Putamen (tissue), 1 donor: ENCODE measurements at places on chromosomes 3 and 15.

DNA sequence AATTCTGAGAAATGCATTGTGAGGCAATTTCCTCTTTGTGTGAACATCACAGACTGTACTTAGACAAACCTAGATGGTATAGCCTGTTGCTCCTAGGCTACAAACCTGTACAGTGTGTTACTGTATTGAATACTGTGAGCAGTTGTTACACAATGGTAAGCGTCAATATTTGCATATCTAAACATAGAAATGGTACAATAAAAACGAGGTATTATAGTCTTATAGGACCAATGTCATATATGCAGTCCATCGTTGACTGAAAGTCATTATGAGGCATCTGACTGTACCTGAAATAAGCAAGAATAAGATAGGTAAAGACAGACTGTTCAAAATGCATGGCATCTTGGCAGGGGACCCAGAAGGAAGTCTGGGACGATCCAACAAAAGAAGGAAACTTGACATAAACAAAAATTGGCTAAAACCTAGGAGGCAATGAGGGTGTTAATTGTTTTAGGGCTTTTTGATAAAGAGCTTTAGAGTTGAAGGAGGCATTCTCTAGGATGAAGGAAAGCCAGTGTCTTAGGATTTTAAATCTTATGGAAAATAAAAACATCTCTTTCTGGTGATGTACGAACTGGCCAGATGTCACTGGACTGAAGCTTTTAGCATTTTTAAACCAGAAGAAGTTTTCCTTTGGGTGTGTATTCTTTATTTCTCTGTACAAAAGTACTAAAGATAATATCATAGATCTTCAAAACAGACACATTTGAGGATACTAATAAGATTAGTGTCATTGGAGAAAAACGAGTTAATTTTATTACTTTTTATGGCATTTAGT is 9.2 kb upstream of the SPRED1 start:
- DNase-seq: no peak

DNA sequence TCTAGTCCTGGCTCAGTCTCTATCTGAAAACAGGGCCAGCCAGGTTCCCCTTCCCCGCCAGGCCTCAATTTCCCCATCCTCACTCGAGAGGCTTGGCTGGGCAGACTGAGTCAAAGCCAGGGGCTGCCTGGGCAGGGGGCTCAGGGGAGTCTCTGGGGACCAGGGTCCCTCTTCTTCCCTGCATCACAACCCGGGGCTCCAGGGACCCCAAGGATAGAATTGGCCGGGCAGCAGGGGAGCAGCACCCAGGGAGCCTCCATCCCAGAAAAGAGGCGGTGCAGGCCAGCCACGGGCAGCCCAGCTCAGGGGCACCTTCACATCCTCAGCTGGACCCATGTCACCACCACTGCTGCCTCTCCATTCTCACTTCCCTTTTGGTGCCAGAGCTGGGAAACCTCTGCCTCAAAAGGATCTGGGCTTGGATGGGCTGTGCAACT is 13.3 kb upstream of the PLXND1 start:
- DNase-seq: no peak

DNA sequence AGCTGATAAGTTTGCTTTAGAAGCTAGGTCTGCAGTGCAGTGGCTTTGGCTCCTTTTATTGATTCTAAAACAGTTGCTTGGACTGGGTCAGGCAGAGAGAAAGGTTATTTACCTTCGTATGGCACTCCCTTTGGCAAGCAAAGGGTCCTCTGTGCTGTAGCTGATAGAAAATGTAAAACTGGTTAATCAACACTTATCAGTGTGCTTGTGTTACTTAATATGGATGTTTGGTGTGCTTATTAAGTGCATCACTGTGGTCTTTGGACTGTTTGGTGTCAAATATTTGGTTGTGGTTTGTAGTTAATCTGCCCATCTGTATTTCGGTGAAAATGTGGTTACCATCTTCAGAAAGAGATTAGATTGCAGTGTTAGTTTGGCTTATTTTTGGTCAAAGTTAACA is 16.0 kb downstream of the UBE2E2 start:
- DNase-seq: no peak

- DNase-seq: no peak
These were observed 169.1 kb upstream of the ZPLD1 start for GRCh38 chr3:102265720-102266119.

DNA sequence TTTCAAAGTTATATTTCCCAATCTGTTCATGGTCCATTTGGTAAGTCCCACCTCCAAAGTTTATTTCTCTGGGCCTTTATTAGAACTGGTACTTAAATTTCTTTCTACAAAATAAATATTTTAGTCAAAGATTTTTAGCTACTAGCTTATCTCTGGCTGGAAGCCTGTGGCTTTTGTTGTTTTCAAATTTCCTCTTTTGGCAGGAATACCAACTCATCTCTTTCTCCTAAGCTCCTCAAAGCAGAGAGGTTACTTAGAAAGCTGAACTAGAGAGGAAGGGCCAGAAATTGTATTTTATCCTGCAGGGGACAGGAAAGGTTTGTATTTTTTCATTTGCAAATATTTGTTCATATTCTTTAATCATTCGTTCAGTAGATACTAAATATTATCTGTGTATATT is 227.8 kb downstream of the TBL1XR1 start:
- no peak for DNase-seq

GRCh38 chr15:52163321-52164190 is 27.6 kb downstream of the GNB5 start:
- no peak for DNase-seq

DNA sequence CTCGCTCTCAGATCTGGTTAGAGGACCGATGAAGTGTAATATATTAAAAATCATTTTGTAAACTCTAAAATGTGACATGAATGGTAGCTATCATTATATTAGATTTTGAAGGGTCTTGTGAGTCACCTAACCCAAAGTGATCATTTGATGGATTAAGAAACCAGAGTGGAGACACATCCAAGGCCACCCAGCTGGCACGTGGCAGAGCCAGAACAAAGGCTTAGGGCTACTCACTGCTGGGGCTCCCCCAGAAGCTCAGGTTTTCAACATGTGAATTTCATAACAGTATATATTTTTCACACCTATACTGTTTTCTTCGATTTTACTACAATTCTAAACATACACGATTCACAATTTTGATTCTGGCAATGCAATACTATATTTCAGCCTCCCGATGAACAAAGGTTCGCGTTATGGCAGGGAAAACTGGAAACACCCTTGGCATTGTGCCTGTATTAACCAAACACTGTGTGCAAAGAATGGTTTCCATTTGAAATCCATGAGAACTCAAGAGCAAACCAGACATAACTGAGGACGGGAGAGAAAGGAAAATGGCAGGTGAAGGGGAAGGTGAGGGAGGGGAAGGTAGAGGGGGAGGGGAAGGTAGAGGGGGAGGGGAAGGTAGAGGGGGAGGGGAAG is 88.9 kb downstream of the ADAMTS17 start:
- DNase-seq: no peak

GRCh38 chr3:72550582-72551262 is 297.5 kb downstream of the SHQ1 start:
- DNase-seq: no peak

GRCh38 chr3:167626490-167626889 is 27.3 kb downstream of the WDR49 start:
- no peak for DNase-seq

DNA sequence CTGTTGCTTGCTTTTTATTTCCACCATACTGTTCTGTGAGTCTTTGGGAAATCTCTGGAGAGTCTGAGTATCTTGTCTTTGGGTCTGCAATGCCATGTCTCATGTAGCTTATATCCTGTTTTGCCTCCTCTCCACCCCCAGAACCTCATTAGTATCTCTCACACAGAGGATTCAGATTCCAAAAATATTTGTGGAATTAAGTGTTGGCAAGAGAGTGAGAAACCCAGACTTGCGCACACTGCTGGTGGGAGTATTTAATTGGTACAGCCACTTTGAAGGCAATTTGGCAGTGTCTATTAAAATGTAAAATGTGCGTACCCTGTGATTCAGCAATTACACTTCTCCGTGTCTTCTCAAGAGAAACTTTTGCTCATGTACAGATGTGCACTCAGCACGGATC is 68.6 kb downstream of the ZNF621 start:
- no peak for DNase-seq

- no peak for DNase-seq
These were observed 53.4 kb downstream of the FEM1B start for GRCh38 chr15:68330901-68331300.

- DNase-seq: no peak
These were observed at the start of gene BNC1 for GRCh38 chr15:83284559-83285283. Gene BNC1, minus strand, starts transcription at chr15:83284664. Its CDS starts 36 bp downstream, at chr15:83284628.

DNA sequence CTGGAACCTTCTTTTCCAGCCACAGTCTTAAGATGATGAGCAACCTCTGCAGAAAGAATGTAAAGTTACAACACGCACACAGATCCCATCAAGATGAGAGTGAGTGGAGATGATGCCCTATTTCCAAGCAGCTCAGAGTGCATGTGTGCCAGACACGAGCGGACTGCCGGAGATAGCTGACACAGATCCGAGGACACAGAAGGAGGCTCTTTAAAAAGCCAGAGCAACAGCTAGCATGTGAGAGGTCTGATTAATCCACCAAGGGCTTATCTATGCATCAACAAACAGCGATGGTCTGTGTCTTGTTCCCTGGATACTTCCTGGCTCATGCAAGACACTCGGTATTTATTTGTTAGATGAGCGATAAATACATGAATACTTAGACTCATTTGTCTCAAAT is 128.6 kb upstream of the DLG1 start:
- no peak for DNase-seq

DNA sequence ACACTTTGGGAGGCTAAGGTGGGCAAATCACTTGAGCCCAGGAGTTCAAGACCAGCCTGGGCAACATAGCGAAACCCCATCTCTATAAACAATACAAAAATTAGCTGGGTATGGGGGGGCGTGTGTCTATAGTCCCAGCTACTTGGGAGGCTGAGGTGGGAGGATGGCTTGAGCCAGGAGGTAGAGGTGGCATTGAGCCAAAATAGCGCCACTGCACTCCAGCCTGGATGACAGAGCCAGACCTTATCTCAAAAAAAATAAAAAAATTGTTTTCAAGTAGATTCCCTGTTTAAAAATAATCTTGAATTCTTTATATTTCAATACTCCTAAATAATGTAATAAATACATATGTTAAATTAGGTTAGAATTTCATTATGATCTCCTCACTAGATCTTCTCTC is 9.8 kb downstream of the HMCES start:
- DNase-seq: no peak
